ENCODE measurements at places on chromosomes 2 and 18.

DNA sequence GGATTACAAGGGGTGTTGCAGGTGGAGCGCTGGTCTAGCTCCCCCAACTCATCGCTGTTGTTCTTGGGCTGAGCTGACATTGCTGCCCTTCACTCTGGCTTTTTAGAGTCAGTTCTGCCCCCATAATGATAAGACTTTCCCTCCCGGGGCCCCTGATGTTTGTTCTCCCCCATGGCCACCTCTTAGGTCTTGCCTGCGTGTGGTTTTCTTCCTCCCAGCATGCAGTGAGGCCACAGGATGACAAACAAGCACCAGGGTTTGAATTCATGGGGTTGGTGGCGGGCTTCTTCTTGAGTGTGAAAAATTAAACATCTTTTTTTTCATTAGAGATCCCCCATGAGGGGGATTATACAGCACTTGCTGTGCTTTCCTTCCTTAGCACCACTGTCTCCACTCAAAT lies 74.1 kb downstream of the CTAGE1 start:
- DNase-seq, result no peak

DNA sequence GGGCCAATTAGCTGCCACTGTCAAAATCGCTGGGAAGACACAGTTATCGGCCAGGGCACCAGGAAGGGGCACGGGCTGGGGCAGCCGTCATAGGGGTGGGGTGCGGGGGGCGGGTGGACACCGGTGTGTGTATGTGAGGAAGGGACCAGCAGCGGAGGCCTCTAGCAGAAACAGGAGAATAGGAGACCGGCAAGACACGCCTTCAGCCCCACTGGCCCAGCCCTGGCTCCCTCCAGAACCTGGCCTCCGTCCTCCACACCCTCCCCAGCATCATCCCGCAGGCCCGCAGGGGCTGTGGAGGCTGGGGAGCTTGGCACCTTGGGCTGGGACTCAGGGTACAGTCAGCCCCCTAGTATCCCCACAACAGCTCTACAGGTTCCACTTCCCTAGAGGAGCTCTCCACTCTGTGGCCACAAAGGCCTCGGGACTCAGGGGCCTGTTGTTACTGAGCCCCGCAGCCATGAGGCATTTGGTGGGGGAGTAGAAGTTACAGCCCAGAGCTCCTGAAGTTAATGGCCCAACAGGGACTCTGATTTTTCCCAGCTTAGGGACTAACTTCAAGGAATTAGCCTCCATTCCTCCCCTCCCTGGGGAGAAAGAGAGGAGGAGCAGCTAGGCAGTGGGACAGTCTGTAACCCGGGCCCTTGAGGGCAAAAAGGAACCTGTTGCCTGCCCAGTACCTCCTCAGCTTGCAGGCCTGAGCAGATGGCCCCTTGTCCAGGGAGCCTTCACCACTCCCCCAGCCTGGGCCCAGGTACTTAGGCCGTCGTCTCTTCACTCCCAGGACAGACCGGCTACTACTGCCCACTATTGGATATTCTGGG lies 19.9 kb downstream of the SH2D6 start:
- DNase-seq, result peak; percentile 20

GRCh38 chr2:226030369-226030768 lies 630.9 kb downstream of the NYAP2 start:
- no peak for DNase-seq

GRCh38 chr2:238163481-238164198 lies 4.9 kb downstream of the ERFE start:
- peak; percentile 59 for DNase-seq

DNA sequence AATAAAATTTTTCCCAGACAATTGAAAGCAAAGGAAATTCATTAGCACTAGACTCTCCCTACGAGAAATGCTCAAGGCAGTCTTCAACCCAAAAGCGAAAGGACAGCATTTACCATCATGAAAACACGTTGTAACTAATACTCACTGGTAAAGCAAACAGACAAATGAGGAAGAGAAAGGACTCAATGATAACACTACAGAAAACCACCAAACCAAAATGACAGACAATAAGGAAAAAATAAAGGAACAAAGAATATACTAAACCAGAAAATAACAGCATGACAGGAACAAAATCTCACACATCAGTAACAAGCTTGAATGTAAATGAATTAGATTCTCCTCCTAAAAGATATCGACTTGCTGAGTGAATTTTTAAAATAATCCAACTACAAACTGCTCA lies 190.7 kb downstream of the NOL4 start:
- DNase-seq, result no peak

DNA sequence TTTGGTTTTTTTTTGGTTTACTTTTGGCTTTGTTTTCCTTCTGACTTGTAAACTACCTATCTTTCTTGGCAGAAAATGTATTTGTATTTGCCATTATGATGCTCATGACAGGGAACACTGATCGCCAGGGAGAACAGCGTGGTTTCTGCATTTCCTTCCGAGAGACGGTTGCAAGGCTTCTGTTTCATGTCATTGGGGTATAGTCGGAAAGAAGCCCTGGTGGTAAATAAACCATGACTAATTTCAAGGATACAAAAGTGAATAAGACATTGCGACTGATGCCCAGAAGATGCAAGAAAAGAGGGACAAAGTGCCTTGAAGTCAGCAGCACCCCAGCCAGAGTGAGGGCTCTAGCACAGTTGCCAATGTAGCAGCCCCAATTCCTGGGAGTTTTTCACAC lies 4.2 kb upstream of the CAPN14 start:
- no peak for DNase-seq

- DNase-seq, result no peak
Observed at GRCh38 chr2:127101048-127101611, 5.8 kb downstream of the BIN1 start.

DNA sequence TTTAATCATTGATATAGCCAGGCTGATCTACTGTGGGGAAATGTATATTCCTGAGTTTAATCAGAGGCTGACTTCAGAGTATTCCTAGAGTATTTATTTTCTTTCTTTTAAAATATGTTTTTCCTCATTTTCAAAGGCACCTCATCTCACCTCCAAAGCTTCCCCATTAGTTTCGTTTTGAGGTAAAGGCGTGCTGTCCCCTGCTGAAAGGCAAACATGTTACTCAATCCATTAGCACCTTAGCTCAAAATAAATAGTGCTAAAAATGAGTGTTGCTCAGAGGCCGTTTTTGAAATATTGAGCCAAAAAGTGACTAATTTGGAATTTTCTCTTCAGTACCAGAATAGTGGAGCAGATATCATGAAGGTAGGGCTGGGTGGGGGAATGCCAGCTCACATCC lies 386.2 kb downstream of the SOX11 start:
- no peak for DNase-seq

GRCh38 chr18:10543277-10543676 lies 17.4 kb downstream of the NAPG start:
- DNase-seq, result no peak

DNA sequence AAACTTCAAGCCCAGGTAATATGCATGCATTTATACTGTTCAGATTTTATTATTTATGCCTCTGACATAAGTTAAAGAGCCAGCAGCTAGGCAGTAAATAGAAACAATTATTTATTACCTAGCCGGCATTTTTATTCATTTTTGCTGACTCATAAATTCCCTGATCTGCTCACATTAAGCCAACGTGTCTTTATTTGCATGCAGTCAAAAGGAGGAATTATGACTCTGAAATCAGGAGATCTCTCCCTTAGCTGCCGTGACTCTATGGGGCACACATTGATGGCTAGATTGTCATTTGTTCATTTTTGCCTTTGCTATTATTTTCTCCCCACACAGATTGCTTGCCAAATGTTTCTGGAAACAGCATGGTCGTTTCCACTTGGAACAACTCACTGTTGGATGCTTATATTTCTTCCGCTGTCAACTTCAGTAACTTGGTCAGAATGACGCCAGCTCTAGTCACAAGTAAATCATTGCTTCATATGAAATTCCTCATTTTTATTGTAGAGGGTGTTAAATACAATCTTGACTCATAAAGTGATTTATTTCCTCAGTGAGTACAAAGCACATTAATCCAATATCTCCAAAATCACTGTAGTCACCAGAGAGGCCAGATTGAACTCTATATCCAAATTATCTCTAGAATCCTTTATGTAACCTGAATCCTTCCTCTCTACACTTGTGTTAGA lies 15.9 kb upstream of the ZBTB14 start:
- no peak for DNase-seq

- DNase-seq, result no peak
Observed at GRCh38 chr2:218030409-218031195, 27.8 kb upstream of the TNS1 start.

DNA sequence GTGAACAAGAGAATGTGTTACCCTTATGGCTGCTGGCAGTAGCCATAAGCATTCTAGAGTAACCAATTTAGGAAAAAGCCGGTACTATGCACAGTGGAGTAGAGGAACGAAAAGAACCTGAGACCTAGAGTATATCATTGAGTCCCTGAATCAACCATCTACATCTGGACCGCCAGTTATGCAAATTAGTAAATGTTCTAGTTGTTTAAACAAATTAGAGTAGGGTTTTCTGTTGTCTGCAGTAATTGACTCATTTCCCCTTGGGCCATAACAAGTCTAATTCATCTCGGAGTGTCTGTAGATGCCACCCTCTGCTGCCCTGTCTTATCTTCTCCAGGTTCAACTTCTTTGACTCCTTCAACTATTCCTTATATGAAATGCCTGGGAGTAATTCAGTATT lies 60.1 kb upstream of the CAPN13 start:
- no peak for DNase-seq

DNA sequence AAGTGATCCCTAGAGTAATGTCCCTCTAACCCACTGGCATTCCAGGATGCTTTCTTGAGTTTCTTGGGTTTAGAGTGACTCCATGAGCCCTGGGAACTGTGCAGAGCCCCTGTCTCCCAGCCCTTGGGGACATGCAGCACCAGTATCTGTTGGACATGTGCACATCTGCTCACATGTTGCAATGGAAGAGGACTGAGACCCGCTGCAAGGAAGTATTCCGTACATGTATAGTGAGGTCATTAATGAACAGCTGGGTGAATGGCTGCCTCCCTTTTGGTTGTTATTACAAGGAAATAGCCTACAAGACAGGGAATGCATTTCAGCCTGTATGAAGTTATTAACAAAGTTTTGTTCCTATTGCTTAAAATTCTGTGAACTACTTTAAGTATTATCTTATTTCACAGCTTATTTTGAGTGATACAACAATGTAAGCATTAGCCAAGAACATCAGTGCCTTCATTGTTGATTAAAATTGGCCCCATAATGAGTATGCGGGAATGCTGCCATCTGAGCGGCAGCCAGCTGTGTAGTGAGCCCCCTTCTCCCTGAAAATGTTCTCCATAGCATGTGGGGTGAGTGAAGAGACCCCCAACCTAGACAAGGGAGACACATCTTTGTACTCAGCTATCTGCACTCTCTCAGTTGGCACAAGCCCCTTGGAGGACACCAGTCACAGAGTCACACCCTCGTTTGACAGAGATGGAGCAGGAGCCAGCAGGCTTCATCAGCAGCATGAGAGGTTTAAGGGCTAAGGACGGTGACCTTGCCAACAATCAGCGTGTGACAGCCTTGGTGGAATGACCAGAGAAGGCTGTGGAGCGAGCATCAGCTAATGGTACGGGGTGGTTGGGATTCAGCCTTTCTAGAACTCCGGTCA lies 87.4 kb downstream of the FAM210A start:
- no peak for DNase-seq

DNA sequence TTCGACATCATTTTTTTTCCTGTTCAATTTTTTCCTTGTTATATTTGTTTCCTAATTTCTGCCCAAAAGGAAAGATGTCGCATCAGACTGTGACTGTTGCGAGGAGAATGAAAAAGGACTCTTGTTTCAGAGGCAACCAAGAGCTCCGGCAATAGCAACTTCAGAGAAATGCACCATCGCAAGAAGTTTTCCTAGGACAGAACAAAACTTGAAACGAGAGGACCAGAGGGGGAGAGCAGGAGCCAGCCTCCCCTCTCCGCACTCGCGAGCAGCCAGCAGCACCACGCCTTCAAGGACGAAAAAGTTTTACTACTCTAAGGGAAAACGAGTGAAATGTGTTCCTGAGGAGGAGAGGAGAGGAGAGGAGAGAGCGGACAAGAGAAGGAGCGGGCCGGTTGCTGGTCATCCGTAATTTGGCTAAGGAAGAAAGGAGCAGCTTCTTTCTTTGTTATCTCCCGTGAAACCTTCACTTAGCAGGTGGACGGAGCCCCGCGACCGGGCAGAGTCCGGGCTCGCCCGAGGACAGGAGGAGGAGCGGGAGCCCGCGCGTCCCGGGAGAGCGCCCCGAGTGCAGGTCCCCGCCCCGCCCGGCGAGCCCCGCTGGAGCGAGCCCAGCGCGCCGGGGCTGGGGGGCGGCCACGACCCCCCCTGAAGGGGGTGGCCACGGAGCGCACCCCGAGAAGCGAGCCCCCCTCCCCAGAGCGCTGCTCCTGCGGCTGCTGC lies 744 bp downstream of the POU3F3 start:
- DNase-seq, result no peak

- DNase-seq, result no peak
Observed at GRCh38 chr2:196153480-196153879, 17.9 kb downstream of the STK17B start.

DNA sequence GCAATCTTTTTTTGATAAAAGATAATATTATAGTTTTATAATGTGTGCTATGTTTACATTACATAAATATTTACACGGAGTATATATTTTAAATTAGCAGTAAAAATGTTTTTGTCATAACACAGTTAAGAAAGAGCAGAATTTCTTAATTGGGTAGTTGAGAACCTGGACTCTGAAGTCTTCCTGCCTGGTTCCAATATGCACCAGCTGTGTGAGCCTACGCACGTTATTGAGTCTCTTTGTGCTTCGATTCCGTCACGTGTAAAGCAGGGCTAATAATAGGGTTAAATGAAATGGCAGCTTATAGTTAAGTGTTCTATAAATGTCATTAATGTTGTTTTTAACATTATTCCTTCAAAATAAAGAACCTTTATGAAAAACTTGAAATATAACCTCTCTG lies 1.2 kb upstream of the CCDC88A start:
- DNase-seq, result no peak

GRCh38 chr2:100242891-100243619 lies 79.2 kb downstream of the LONRF2 start:
- DNase-seq, result no peak

DNA sequence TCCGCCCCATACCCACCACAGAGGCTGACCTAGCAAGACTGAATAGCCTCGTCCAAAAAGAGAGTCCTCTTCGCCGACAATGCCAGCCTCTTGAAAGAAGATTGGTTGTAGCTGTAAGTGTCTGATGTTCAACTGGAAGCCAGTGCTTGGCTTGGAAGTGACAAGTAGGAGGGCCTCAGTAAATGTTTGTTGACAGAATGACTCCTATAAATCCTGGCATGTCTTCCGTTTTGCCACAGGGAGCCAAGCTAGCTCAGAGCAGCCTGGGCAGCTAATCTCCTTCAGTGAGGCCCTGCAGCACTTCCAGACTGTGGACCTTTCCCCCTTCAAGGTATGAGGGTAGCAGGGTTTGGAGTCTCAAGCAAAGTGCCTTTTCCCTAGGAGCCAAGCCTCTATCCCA lies 14.9 kb downstream of the ELMOD3 start:
- DNase-seq, result no peak

DNA sequence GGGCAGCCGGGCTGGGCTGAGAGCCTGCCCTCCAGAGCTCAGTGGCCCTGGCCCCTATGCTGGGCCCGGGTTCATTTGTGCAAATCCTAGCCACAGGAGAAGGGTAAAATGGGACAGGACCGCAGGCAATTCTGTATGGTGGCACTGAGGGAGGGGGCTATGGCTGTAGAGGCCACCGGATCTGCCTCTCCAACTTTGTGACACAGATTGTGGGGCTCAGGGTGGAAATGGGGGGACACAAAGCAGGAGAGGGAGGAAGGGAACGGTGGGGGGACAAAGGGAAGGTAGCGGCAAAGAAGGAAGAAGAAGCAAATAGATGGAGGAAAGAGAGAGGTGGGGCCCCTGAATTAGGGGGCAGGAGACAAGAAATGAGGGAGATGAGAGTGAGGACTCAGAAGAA lies 201.1 kb downstream of the SMAD2 start:
- DNase-seq, result no peak

GRCh38 chr2:16700551-16701259 lies 35.1 kb upstream of the CYRIA start:
- no peak for DNase-seq
